ENCODE measurements at places on chromosomes 2 and 18.

DNA sequence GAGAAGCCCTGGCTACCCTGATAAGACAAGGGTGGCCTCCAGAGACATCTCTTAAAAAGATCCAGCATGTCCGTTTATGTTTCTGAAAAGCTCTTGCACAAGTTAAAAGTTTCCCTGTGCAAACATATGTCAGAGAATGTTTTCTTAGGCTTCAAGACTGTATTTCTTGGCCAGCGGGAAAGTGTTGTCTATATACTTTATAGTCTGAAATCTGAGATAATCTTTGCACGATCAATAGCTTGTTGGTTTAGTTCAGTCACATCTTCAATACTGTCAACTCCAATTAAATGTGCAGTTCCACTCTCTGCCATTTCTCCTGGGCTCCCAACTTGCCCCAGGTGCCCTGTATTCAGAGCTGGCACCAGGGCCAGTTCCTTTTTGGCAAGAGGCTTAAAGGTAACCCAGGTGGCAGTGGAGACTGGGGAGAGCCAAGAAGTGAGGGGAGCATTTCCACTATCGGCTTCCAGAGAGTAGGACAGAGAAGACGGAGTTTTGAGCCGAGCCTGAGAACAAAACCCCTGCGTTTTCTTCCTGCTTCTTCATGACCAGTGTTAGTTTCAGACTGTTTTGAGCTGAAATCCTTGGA, 64.4 kb downstream of the ACOXL start:
- DNase-seq = no peak

GRCh38 chr2:200087451-200087850, 132.1 kb downstream of the MAIP1 start:
- DNase-seq = no peak

- DNase-seq = no peak
Observed at GRCh38 chr18:25985707-25986394, 104.6 kb downstream of the SS18 start.

GRCh38 chr2:205748639-205749038, 66.3 kb downstream of the NRP2 start:
- peak; percentile 83 for DNase-seq

DNA sequence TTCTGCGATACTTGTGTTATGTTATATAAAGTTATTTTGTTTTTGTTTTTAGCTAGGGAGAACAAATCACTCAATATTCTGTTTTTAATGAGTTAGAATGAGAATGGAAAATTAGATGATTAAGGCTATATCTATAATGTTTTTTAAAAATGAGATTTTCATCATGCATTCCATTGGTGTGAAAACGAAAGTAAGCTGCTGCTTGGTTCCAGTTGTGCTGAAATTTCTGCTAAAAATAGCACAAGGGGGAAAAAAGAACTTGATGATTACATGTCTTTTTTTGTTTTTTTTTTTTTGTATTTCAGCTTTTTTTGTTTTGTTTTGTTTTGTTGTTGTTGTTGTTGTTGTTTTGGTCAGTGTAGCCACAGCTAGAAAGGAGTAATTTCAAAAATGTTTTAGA, 242.6 kb upstream of the KCNJ3 start:
- no peak for DNase-seq
